Renal cortical epithelial cell (primary cell): ENCODE measurements at places on chromosomes 5 and 9. TPM values are rescaled to one million over a fixed set of nuclear protein-coding genes. Genes with fewer than 3 reads are reported as not detected.

The PRRX2 gene
- total RNA-seq, result 0.45 TPM in 1 of 2 replicates, not detected in the other

The CNTFR gene
- not detected in 2 replicates for total RNA-seq

The SLC6A3 gene
- not detected in 2 replicates for total RNA-seq

The EQTN gene
- total RNA-seq, result not detected in 2 replicates

The SLC9A3 gene
- 0.35 and 1.6 TPM in 2 replicates for total RNA-seq

The PFN3 gene
- not detected in 2 replicates for total RNA-seq

The IL3 gene
- not detected in 2 replicates for total RNA-seq

The HBEGF gene
- 23.4 and 52.8 TPM in 2 replicates for total RNA-seq
